ENCODE measurements at places on chromosomes 4 and X. TPM values are rescaled to one million over a fixed set of nuclear protein-coding genes. Genes with fewer than 3 reads are reported as not detected.

CNGA1 gene
- total RNA-seq, result not detected

GRCh38 chr4:109206620-109207019 lies 95.8 kb downstream of the COL25A1 start:
- no peak for DNase-seq

GRCh38 chr4:15239866-15240265 lies 188.0 kb upstream of the C1QTNF7 start:
- no peak for DNase-seq

GRCh38 chr4:151475035-151475714 lies 66.2 kb downstream of the FHIP1A start:
- DNase-seq, result no peak

DNA sequence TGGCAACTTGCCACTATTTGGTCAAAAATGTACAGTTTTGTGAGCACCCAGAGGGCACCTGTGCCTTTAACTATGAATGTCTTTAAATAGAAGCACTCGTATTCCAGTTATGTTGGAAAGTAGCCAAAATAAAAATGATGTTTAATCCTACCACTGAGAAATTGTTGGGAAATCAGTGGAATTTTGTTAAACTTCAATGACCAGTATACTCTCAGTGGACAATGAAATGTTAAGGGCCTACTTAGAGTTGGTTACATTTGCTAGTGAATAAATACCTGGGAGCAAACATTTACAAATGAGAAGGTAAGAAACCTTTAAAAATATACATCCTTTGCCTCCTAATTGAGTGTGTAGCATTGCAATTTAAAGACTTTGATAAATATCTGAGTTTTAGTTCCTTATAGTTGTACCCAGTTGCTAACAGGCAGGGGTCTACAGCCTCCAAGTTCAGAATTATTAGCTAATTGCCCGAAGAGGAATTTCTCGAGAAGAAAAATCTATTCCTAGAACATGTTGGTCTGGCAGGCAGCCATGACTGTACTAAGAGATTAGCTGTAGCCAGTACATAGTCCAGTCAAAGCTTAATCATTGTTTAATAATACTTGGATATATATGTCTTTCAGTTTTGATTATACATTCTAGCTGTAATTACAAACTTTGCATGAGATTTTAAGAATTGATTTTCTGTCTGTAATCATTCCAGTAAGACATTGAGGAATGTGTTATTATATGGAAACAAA lies 93.2 kb downstream of the IL1RAPL2 start:
- DNase-seq, result peak; percentile 14

- no peak for DNase-seq
Measured at GRCh38 chrX:125398959-125399440, 79.3 kb downstream of the TEX13C start.

GRCh38 chr4:165828928-165829327 lies 44.1 kb upstream of the TLL1 start:
- no peak for DNase-seq

GRCh38 chr4:130632731-130633604 lies 1537.0 kb downstream of the C4orf33 start:
- DNase-seq, result no peak

- no peak for DNase-seq
Measured at GRCh38 chr4:112939901-112940300, 109.6 kb upstream of the ANK2 start.

- DNase-seq, result no peak
Measured at GRCh38 chr4:178086320-178086719, 644.1 kb upstream of the AGA start.

DNA sequence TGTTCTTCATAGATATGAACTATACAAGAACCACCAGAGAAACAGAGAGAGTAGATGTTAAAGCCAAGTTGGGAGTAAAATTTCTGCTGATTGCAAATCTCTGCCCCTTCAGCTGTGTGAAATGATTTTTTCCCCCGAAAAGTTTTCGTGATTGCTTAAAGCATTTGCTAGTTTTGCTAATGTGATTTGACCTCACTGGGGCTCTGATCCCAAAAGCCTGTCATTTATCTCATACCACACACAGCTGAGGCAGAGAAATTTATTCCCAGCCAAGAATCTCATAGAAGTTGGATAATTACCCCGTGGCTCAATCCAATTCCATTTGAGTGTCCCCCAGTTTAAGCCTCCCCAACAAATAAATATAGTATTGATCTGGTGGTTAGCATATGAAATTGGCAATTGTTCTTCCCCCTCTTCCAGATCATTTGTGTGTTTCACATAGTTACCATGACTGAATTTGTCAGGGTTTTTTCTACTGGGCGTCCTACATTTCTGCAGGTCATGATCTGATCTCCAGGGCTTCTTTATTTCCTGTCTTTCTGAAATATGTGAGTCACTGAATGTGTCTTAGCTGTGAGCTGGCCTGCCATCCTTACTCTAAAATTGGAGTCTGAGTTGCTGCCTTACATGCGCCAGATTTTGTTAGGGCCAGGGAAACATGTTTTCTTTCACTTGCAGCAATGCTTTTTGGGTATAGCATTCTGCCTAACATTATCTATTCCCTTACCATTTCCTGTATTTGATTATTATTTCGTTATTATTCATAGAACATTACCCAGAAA lies 167.5 kb upstream of the FRMPD4 start:
- DNase-seq, result no peak

GRCh38 chr4:185359767-185360446 lies 35.8 kb downstream of the LRP2BP start:
- no peak for DNase-seq

GRCh38 chr4:145521282-145521681 lies 39.6 kb downstream of the SMAD1 start:
- no peak for DNase-seq

- DNase-seq, result no peak
Measured at GRCh38 chr4:2702361-2702760, 53.8 kb downstream of the TNIP2 start.

DNA sequence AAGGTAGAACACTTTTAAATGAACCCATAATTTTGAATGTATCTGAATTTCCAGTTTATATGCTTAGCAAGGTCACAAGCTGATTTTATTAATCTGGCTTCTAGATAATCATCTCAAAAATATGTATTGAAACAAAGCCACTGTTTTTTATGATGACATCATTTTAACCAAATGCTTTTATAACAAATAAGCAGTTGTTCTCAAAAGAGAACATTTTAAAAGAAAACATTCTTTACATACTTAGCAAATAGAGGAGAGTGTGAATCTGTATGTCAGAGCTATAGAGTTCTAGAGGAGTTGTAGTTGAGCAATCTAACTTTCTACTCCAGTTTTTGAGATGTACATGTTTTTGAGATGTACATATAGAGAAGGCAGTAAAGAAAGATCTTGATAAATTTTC lies 42.5 kb downstream of the LAMP2 start:
- no peak for DNase-seq

DNA sequence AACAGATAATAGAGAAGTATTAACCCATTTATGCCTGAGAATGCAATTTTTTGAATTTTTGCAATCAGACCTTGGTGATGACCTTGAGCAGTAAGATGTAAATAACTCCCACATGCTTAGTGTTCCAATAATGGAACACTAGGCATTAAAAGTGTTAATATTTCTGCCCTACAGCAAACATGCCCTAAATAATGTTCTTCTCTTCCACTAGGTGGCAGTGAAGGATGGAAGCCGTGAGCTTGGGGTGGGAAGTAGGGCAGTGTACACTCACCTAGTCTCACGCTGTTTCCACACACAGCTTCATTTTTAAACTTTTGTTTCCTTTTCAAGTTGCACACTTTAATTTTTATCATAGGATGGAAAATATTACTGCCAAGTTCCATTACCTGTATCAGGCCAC lies 613.1 kb upstream of the HS3ST1 start:
- DNase-seq, result no peak

DNA sequence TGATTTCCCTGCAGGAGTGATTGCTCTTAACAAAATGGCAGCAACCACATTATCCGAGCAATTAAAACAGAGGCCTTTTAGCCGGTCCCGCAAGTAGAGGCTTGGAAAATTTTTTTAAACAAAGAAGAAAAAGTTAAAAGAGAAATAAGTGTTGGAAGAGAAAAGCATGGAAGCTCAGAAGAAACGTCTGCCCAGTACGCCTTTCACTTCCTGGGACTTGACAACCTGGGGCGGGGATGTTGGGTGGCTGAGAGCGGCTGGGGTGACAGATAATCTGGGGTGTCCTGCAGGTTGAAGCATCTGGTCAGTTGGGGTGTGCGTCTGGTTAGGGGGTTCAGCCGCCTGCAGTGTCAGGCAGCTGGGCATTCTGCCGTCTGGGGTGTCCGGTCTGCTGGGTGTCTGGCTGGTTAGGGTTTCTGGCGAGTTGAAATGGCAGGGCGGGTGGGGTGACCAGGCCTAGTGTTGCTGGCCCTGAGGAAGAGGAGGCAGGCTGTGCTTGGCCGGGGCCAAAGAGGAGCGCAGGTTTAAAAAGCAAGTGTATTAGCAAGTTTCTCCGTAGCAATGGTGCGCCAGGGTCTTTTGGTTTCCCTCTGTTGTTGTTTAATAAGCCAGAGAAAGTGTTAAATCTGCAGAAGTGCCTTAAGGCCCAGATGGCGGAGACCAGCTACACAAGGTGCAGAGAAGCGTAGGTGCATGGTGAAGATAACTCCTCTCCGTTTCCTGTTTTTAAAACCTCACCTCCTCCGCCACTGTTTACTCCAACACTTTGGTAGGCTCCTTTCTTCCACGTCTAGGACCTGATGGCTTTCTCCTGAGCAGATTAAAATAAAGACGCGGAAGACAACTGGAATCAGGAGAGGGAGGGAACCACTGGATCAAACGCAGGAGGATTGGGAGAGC lies 5.6 kb downstream of the HAND2 start:
- no peak for DNase-seq

DNA sequence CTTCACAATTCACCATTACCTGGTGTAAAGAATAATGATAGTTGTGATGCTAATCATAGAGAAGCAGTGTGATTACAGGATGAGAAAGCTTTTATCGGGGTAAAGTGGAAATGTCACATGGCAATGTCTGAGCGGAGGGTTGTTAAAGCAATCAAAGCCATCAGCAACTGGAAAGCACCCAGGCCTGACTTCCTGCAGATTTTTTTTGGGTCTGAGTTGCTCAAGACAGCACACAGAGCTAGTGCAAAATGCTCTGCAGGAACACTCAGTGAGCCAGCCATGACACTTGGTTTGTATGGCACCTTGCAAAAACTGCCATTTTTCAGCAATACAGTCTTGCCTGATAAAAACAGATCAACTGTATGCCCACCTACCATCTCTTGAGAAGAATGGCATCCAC lies 152.9 kb downstream of the COL4A6 start:
- no peak for DNase-seq

All from left ventricle myocardium inferior (tissue), 1 donor.